ENCODE measurements at places on chromosomes 11 and 22.
A peak's percentile ranks its signal among the peaks of the same experiment; 100 is the strongest.

- peak; percentile 71 for DNase-seq
Measured at GRCh38 chr22:40009951-40010671, 15.4 kb downstream of the FAM83F start.

GRCh38 chr11:20623252-20623651 lies 23.8 kb downstream of the SLC6A5 start:
- DNase-seq, result no peak

GRCh38 chr11:121237686-121238658 lies 54.6 kb upstream of the SC5D start:
- DNase-seq, result peak; percentile 41

- peak; percentile 5 for DNase-seq
Measured at GRCh38 chr22:27045103-27045947, 387.9 kb downstream of the MIAT start.

- no peak for DNase-seq
Measured at GRCh38 chr11:75198278-75198973, 42.1 kb upstream of the TPBGL start.

DNA sequence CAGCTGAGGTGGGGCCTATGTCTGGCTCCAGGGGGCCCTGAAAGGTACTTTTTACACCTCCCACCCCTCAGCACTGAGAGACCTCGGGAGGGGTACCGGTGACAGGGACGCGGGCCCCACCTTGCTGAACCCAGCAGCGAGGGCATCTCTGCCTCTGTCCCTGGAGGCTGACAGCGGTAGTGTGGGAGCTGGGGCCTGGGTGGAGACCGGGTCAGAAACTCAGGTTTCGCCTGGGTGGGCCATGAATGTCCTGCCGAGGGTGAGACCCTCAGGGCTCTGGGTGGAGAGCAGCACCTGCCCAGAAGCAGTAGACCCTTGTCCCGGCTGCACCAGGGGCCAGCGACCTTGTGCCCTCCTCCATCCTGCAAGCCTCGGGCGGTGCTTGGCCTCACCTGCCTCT lies 22.2 kb downstream of the PTDSS2 start:
- DNase-seq, result no peak

DNA sequence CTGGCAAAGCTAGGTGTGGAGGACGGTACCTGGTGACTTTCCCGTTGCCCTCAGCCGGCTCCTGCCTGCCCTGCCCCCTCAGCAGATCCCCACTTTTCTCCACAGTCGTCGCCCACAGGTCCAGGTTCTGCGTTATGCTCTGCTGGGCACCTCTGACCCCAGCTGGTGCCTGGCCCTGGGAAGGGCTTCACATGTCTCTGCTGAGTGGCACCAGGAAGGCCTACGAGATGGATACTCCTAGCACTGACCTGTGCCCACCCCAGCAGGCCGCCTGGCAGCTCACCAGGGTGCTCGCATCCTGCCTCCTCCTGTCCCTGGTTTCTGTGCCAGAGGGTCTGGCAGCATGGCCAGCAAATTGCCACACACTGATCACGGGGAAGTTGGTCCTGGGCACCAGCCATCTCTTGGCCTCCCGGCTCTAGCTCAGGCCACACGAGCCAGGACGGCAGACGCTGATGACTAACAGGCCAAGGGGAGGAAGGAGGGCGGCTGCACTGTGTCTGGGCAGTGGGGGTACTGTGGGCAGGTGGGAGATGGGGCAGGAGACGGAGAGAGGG lies 13.8 kb downstream of the CARS1 start:
- no peak for DNase-seq

- peak; percentile 28 for DNase-seq
Measured at GRCh38 chr11:16737818-16738192, 642 bp upstream of the C11orf58 start.

DNA sequence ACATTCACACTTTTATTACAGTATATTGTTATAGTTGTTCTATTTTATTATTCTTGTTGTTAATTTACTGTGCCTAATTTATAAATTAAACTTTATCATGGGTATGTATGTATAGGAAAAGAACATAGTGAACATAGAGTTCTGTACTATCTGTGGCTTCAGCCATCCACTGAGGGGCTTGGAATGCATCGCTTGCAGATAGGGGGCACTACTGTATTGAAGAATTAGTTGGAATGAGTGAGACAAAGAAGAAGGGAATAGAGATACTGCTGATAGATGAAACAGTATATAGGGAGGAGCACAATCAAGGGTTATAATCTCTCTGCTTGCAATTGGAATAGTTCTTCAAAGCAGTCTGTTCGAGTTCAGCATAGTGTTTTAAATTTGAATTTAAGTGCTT lies 432.2 kb downstream of the RAB38 start:
- no peak for DNase-seq

GRCh38 chr11:125348674-125349309 lies 147.3 kb downstream of the FEZ1 start:
- no peak for DNase-seq

DNA sequence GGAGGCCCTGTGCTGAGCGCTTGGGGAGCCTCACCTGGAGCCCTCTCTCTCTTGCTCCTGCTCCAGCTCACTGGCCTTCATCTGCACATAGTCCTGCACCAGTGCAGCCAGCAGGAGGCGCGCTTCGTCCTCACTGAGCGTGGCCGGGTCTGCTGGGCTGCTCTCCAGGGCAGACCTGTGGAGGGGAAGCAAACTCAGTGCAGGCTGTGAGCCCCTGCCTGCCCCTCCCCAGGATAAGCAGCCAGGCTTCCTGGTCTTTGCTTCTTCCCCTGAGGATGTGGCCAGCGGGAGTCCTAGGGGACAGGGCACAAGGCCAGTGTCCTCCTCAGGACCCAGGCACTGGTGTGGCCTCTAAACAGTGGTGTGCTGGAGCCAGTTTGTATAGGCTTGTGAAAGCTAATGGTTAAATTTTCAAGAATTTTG lies 2.2 kb downstream of the CALCA start:
- DNase-seq, result peak; percentile 2

DNA sequence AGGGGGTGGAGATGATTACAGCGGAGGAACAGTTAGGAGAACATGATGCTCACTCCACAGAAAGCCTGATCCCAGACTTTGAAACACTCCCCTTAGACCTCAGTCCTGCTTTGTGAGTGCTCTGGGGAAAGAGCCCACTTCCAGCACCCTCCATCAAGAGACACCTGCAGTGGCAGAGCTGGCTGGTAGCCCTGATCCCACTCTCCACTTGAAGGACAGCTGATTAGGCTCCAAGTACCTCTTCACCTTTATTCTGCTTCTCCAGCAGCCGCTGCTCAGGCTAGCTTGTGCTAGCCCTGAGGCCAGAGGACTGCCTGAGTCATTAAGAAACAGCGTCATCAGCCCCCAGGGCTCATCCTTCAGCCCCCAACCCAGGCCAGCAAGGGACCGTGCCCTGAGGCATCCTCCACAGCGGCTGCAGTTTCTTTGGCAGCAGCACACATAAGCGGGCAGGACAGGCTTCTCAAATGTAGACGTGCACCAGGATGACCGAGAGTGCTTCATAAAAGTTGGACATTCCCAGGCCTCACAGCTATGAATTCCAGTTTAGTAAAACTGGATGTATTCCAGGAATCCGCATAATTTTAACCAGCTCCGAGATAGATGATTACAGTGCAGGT lies 146.0 kb upstream of the TBCEL start:
- no peak for DNase-seq

DNA sequence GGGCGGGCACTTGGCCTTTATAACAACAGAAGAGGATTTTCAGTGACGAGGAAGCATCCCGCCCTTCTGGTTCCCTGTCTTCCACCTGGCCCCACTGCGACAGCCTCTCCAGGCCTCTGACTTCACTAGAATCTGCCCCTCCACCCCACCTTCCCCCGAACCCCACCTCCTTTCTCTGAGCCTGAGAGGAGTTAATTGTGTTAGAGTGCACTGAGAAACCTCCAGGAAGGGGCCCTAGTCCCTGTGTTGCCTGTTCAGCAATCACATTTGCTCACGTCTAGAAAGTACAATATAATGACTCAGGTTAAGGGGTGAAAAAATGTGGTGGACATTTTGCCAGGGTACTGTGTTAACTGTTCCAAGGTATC lies 38.8 kb downstream of the PTPRJ start:
- DNase-seq, result no peak

DNA sequence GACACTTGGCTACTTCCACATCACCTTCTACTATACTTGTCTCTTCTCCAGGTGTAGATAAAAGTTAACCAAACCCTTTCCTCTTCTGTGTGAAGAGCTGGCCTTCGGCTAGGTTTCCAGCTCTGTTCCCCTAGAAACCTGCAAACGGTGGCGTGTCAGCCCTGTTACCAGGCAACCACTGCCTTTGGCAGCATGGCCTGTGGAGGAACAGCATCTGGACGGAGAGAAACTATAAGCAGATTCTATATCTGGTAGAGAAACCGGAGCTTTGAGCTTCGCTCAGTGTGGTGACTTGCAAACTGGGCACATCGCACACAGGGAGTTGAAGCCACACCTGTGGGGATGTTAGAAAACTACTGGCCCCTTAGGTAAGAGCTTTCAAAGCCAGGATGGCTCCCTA lies 35.9 kb downstream of the ARAP1 start:
- DNase-seq, result no peak

DNA sequence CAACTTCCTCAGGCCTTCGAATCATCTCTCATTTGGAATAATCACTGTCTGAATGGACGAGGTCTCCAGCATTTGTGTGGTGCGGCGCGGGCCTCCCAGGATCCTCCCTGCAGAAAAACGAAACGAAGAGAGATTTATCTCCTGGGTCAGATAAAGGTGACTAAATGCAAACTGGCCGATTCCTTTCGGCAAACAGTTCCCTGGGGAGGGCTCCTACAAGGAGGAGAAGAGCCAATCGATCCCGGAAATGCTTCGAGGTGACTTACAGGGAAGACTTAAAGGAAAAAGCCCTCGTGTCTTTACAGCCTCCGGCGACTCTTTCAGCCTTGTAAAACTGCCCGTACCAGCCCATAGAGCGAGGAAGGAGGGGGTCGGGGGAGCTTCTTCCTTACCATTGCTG lies 126.5 kb downstream of the MIAT start:
- no peak for DNase-seq

GRCh38 chr11:29448246-29448877 lies 568.5 kb downstream of the KCNA4 start:
- no peak for DNase-seq

GRCh38 chr22:27473533-27473932 lies 328.0 kb downstream of the MN1 start:
- no peak for DNase-seq

- DNase-seq, result no peak
Measured at GRCh38 chr11:62233730-62234129, 8.3 kb upstream of the SCGB1D2 start.

DNA sequence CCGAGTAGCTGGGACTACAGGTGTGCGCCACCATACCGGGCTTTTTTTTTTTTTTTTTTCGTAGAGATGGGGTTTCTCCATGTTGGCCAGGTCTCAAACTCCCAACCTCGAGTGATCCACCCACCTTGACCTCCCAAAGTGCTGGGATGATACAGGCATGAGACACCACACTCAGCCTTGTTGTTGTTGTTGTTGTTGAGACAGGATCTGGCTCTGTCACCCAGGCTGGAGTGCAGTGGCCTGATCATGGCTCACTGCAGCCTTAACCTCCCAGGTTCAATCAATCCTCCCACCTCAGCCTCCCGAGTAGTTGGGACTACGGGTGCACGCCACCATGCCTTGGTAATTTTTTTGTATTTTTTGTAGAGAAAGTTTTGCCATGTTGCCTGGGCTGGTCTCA lies 23.4 kb upstream of the CLDN5 start:
- DNase-seq, result no peak

DNA sequence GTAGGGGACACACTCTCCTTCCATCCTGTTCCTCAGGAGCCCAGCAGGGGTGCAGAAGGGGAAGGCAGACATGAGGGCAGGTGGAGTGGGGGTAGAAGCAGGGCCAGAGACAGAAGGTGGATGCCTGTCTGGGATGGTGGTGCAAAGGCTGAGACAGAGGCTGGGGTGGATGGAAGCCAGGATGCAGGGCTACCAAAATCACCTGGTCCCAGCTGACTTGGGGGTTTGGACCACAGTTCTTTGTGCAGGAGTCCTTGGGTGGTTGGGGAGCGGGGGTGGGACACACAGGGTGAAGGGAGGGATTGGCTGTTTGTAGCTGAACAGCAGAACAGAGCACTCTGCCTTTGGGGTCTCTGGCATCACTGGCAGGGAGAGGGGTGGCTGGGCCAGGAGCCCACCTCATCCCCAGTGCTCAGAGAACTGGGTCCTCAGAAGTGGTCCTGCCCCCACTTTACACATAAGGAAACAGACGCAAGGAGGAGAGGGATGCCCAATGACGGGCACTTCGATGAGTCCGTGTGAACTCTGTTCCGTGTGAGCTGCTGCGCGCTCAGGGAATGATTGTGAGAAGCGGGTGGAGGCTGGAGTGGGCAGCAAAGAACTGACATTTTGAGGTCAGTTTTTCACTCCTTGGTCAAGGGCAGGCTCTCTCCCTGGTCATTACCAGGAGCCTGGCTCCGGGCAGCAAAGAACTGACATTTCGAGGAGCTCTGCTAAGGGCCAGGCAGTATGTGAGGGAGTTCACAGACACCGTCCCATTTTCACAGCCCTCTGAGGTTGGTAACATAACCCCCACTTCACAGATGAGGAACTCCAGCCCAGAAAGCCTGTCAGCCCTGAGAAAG lies 1.9 kb downstream of the TAGLN start:
- DNase-seq, result no peak

GRCh38 chr22:23255506-23256170 lies 75.3 kb downstream of the BCR start:
- DNase-seq, result no peak

DNA sequence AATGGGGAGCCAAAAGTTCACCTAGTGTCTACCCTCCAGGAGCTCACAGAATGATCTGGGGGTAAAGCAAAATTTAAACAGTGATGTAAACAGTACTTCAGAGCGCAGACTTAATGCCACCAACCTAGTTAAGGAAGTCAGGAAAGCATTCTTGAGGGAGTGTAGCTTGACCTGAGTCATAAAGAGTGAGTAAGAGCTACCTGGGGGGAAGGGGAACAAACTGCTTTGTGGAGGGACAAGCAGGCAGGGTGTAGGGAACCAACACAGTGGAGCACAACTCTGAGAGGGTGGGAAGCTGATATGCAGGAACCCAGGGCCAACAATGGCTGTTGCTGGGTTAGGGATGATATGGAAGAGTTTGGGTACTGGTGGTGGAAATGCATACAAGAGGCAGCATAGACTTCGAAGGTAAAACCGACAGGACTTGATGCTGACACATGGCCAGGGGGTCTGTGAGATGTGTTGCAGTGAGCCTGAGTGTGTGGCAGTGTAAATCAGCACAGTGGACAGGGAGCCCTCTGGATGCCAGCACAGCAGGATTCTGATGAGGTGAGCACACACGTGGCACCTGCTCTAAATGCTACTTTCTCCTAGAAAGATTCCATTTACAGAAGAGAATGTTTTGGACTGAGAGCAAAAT lies 58.3 kb upstream of the CYP2D6 start:
- no peak for DNase-seq

DNA sequence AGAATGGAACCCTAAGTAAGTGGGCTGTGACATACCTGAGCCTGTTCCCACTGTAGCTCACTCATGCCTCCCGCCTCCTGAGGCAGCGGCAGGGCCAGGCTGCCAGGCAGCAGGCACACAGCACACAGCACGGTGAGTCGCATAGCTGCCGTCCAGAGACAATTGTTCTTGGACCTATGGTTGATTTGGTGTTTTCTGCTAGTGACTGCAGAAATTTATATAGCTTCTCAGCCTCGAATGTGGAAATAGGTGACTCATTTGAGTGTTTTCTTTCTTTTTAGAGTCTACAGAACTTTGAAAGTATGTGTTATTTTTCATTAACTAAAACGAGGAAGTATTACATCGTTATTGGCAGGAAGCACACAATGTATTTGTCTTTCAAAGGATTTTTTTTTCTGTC lies at the start of gene MMP7:
Gene MMP7 (minus strand): TSS at position 190 of the 400 bp plus-strand sequence. CDS start 47 bp downstream, at position 143.
- no peak for DNase-seq

- no peak for DNase-seq
Measured at GRCh38 chr11:31218847-31219246, 150.7 kb downstream of the DCDC1 start.

GRCh38 chr11:57175478-57175877 lies 6.3 kb upstream of the LRRC55 start:
- DNase-seq, result no peak

- DNase-seq, result no peak
Measured at GRCh38 chr11:12693094-12693478, 18.9 kb downstream of the TEAD1 start.

All from NCI-H146 (cell line).